ENCODE measurements at places on chromosomes 11 and 22.

GRCh38 chr11:76355172-76355571, 25.8 kb downstream of the THAP12 start:
- DNase-seq, result no peak

DNA sequence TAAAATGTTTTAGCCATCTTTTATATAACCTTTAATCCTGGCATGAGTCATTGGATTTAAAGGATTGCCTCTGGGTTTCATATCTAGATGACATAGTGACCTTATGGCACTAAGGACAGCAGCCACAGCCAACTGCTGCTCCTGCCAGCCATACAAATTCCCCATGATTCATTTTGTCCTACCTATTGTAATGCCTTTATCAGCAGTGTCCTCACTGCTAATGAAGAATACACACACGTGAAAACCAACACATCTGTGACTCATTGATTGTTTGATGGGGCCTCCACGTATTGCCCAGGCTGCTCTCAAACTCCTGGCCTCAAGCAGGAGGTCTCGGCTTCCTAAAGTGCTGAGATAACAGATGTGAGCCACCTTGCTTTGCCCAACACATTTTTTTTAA, 1.8 kb downstream of the LDHAL6A start:
- no peak for DNase-seq

- DNase-seq, result no peak
These were observed 6.1 kb downstream of the MIAT start for GRCh38 chr22:26663374-26663923.

DNA sequence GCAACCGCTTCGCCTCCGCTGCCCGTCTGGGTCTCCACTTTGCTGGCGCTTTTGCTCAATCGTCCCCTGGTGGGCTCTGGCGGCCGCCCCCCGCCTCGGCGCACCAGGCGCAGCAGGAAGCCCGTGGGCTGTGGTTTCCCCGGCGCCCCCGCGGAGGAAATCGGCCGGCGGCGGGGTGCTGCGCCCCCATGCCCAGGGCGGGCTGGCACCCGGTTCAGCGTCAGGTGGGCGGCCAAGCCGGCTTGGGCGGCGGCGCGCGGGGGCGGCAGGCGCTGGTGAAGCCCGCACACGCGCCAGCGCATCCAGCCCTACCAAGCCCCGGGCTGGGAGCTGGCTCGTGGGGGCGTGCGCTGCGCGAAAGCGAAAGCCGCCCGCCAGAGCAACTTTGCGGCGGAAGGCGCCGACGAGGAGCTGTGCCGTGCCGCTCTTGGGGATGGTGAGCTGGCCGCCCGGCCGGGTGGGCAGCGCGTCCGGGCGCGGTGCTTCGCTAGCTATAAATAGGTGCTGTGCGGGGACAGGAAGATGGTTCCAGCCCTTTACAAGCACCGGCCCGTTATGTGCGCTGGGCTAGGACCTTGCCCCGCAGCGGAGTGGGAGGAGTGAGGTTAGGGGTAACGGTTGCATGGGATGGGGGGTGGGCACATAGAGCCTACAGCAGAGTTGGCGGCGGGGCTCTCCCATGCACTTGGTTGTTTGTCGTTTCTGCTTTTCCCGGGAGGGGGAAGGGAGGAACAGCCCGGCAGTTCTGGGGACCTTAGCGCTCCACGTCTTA, 25.0 kb upstream of the SUSD2 start:
- DNase-seq, result peak; percentile 89

- no peak for DNase-seq
These were observed 115.6 kb upstream of the ZBED5 start for GRCh38 chr11:10973416-10973815.

DNA sequence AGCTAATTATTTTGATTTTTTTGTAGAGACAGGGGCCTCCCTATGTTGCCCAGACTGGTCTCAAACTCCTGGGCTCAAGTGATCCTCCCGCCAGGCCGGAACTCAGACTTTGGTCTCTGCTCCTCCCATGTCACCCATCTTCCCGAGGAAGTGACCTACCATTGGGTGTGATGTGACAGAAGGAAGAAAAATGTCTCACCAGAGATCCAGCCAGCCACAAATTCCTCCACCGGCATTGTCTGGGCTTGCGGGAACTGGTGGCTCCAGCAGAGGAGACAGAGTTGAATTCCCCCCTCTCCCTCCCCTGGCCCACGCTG, 772 bp downstream of the SLC25A45 start:
- DNase-seq, result no peak

DNA sequence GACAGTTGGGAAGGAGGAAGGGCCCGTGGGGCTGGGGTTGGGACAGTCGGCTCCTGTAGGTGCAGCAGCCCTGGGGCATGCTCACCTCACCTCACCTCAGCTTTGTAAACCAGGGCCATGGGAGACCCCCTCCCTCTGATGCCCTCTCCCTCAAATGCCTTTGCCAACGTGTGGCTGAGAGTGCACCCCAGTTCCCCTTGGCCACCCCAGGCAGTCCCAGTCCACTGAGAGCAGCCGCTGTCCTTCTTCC, 4.2 kb upstream of the NEAT1 start:
- no peak for DNase-seq

GRCh38 chr22:46587492-46588278, 32.5 kb upstream of the GRAMD4 start:
- no peak for DNase-seq

DNA sequence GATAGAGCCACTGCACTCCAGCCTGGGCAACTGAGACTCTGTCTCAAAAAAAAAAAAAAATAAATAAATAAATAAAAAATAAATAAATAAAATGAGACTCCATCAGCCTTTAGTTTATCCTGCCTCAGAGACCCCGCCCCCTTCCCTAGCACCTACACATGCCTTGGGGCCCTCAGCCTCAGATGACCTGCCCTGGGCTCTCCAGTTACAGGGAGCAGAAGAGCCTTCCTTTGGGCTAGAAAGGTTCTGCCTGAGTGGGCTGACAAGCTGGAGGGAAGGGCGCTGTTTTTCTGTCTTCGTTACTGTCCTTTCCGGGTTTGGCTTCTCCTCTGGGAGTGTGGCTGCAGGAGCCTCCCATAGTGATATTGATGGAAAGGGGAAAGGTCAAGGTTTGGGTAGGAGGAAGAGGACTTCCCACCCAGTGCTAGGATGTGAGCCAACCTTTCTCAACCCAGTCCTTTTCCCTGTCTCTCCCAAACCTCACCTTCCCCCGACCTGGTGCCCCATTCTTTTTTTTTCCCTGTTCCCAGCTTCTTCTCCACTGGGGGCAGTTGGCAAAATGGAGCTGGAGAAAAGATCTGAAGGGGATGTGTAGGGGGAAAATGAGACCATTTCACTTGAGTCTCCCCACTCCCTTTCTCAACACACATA, 1.5 kb upstream of the SF3B2 start:
- DNase-seq, result no peak

GRCh38 chr22:28507896-28508295, 171.7 kb downstream of the TTC28 start:
- DNase-seq, result no peak

- DNase-seq, result no peak
These were observed 5.1 kb upstream of the DRG1 start for GRCh38 chr22:31394326-31394725.

DNA sequence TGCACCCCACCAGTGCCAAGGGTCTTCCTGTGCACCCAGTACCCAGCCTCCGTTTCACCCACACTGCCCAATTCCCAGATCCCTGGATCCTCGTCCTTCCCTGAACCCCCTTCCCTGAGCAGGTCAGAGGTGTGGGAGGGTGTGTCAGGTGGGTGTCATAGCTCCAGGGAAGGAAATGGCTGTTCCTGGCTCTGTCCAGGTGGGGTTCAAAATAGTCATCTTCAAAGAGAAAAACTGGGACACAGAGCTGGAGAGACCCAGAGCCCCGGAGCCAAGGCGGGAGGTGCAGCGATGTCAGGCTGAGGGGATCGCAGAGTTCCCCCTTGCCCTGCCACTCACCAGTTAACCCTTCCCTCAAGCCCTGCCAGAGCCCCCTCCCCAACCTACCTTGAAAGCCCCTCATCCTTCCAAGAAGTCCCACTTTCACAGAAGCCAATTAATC, 698 bp downstream of the C1QTNF4 start:
- no peak for DNase-seq
